ENCODE measurements at places on chromosomes 7 and 10. TPM values are rescaled to one million over a fixed set of nuclear protein-coding genes. Genes with fewer than 3 reads are reported as not detected.

CYP3A4 gene
- total RNA-seq: not detected

SLF2 gene
- 34.9 TPM for total RNA-seq

ENTPD7 gene
- 4.3 TPM for total RNA-seq

AKR1C8 gene
- 0.63 TPM for total RNA-seq

GRCh38 chr7:12909483-12909882, 222.1 kb downstream of the ARL4A start:
- H3K27me3 ChIP-seq: no peaks in the 10 kb centered on the region
- no peak overlapping the region for H3K27ac ChIP-seq
- H3K4me3 ChIP-seq: no peak overlapping the region

DNA sequence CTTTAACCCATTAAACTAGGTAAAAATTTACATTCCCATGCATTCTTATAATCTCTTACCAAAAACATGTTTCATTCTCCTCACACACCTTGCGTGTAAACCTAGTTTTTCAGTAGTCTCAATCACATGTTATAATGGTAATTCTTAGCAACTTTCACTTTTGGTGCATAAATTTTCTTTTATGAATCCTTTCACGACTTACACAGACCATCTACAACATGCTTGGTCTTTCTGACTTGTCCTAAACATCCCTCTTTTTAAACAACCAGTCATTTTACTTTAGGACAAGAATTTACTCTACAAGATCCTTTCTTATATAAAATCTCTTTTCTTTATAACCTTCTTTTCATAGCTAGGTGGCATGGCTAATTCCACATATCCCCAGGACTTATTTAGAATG, 25.8 kb downstream of the FBXL13 start:
- no peaks in the 10 kb centered on the region for H3K27me3 ChIP-seq
- H3K27ac ChIP-seq: no peak overlapping the region
- DNase-seq: no peak
- H3K4me1 ChIP-seq: no peaks in the 10 kb centered on the region

- H3K4me3 ChIP-seq: no peak overlapping the region
- DNase-seq: peak; percentile 69
- H3K36me3 ChIP-seq: peaks cover 33% of the 10 kb centered on the region
- peaks cover 6% of the 10 kb centered on the region for H3K4me1 ChIP-seq
- H3K27me3 ChIP-seq: no peaks in the 10 kb centered on the region
- H3K27ac ChIP-seq: no peak overlapping the region
Observed at GRCh38 chr10:102729029-102730026, 14.4 kb upstream of the WBP1L start.

All from activated CD4-positive, alpha-beta memory T cell treated with anti-CD3 and anti-CD28 coated beads, Interleukin-2, amount 10 ng/mL, durations not matched to agents 7 days and 5 days (primary cell).